Common myeloid progenitor, CD34-positive (primary cell): ENCODE measurements at places on chromosomes 6 and 20.
A peak's percentile ranks its signal among the peaks of the same experiment; 100 is the strongest.

DNA sequence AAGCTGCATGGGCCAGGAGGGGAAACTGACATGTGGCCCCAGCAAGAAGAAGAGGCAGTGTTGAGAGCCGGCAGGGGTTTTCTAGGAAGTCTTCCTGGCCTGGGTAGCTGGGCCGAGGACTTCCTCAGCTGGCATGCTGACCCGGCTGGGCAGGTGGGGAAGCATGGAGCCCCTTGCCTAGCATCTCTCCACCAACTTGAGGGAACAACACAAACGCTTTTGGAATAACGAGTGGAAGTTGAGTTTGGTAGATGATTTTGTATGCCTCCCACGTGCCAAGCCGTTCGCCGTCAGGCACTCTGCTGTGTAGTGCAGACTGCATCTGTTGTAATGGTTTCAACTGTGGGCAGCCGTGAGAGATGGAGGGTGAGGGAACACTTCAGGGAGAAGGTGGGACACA is 7.3 kb downstream of the TMEM181 start:
- DNase-seq = no peak

DNA sequence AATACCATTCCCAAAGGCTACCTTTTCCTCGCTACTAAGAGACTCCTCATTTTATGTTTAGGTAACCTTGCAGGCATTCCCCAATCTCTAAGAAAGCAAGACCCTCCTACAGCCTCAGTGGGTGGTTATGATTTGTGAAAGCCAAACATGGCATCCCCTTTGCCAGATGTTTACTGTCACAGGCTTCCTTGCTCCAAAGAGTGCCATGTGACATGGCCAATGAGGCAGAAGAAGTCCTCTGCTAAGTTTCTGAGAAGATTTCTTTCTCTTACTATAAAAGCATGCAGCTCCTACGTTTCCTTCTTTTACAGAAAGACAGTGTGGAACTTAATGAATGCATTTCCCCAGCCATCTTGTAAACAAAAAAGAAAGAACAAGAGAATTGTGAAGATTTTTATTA is 688.2 kb downstream of the TBC1D32 start:
- DNase-seq = no peak

DNA sequence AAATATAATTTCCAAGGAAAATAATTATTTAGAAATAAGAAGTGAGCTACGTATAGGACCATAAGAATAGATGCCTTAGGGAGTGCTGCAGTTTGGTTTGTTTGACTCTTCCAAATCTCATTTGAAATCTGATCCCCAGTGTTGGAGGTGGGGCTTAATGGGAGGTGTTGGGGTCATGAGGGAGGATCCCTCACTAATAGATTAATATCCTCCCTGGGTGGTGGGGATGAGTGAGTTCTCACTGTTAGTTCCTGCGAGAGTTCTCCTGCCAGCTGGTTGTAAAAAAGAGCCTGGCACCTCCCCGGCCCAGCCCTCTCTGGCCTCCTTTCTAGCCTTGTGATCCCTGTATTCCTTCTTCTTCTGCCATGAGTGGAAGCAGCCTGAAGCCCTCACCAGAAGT is 69.3 kb downstream of the RCAN2 start:
- no peak for DNase-seq

- peak; percentile 61 for DNase-seq
These were observed 30.9 kb downstream of the KIAA1755 start for GRCh38 chr20:38229376-38230252.

GRCh38 chr20:25083141-25083772 is 1.3 kb upstream of the VSX1 start:
- DNase-seq = no peak

GRCh38 chr6:2919401-2919800 is 16.3 kb upstream of the SERPINB9 start:
- no peak for DNase-seq

- DNase-seq = no peak
These were observed 119.5 kb downstream of the MYB start for GRCh38 chr6:135300576-135300975.

GRCh38 chr20:3166338-3166912 is 6.8 kb upstream of the FASTKD5 start:
- DNase-seq = no peak

DNA sequence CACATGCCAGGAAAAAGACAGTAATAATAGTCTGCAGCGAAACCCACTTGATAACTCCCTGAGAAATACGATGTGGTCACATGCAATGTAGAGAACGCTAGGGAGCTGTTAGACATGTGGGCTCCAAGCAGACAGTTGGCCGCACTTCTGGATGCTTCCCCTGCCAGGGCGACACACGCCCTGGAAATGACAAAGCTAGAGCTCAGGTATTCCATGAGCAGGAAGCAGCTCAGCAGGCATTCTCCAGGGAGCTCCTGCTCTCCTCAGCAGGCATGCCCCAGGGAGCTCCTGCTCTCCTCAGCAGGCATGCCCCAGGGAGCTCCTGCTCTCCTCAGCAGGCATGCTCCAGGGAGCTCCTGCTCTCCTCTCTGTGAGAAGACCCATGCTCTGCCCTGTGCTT is 52.4 kb upstream of the NXT1 start:
- no peak for DNase-seq

- no peak for DNase-seq
These were observed 175.7 kb downstream of the REV3L start for GRCh38 chr6:111307275-111307858.

DNA sequence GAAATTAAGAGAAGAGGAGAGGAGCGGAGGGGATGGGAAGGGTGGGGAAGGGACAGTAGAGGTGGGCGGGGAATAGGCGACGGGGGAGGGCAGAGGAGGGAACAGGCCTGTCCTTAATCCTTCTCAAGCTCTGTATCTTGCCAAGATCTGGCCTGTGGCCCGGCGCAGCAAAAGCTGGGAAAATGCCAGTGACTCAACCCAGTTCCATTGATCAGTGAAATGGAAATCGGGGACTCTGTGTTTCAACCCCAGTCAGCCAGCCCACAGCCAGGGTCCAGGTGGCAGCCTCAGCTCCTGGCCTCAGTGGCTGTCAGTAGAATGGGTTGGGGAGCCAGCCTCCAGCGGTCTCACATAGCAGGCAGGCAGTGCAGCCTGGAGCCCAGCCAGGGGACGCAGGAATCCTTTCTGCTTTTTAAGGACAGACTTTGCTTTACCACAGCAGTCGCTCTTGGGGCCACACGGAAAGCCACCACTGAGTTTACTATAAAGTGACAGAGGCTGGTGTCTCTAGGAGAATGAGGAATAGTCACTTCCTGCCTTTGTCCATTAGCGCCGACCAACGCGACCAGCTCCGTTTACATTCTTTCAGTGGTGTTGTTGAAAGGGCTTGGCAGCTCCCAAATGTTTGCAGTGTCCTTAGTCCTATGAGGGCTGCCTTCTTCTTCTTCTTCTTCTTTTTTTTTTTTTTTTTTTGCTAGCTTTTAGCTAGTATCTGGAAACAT is 128.0 kb downstream of the RIN2 start:
- DNase-seq = no peak

- no peak for DNase-seq
These were observed 67.7 kb upstream of the PTCHD4 start for GRCh38 chr6:48178700-48179099.

- no peak for DNase-seq
These were observed 10.0 kb downstream of the JPH2 start for GRCh38 chr20:44176833-44177534.

- no peak for DNase-seq
These were observed 2.5 kb upstream of the TMEM244 start for GRCh38 chr6:129863664-129864063.

GRCh38 chr6:27886073-27886472 is 26.1 kb downstream of the OR2B2 start:
- no peak for DNase-seq

GRCh38 chr6:46279874-46280273 is 109.1 kb upstream of the ENPP5 start:
- no peak for DNase-seq

DNA sequence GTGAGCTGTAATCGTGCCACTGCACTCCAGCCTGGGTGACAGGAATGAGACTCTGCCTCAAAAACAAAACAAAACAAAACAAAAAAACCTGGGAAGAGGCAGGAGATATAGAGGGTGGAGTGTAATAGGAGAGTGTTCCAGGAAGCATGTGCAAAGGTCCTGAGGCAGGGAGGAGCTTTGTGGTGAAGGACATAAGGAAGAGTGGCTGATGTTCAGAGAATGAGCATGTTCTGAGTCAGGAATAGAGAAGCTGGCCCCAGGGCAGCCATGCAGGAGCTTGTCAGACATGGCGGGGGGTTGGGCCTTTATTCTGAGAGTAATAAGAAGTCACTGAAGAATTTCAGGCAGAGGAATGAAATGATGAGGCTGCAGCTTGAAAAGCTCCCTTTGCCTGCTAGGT is 337.0 kb downstream of the CDH26 start:
- no peak for DNase-seq

GRCh38 chr6:64000818-64001491 is 365.4 kb downstream of the PHF3 start:
- no peak for DNase-seq

DNA sequence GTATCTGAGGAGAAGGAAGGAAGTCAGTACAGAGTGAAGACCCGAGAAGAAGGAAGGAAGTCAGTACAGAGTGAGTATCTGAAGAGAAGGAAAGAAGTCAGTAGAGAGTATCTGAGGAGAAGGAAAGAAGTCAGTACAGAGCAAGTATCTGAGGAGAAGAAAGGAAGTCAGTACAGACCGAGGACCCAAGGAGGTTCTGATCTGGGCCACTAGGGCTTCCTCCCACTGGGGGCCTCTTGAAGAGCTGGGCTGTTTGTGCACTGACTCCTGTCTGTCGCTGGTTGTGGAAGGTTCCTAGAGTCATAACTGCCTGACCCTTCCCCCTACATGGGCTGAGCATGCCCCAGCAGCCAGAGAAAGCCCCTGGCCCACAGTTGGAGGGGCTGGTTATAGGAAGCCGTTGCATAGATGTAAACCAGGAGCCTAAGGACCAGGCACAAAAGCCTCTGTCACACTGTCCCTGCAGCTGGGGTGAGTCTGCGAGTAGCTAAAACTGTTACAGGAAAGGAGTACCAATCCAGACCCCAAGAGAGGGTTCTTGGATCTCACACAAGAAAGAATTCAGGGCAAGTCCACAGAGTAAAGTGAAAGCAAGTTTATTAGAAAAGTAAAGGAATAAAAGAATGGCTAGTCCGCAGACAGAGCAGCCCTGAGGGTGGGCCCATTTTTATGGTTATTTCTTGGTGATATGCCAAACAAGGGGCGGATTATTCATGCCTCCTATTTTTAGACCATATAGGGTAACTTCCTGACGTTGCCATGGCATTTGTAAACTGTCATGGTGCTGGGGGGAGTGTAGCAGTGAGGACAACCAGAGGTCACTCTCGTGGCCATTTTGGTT is 395.9 kb downstream of the PREX1 start:
- DNase-seq = no peak

DNA sequence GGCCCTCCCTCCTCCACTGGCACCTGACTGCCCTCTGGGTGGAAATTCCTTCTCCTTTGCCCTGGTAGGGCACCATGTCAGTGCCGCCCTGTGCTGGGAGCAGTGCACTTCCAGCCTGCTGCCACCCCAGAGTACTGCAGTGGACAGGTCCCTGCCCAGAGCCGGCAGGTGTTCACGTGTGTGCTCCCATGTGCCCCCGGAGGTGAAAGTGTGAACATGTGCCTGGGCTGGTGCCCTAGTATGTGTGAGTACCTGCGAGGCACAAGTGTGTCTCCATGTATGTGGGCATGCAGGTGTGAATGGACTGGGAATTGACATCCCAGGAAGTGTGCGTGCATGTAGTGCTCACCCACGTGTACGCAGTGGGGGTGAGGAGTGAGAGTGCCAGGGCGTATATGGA is 29.4 kb downstream of the SDCBP2 start:
- DNase-seq = peak; percentile 35

DNA sequence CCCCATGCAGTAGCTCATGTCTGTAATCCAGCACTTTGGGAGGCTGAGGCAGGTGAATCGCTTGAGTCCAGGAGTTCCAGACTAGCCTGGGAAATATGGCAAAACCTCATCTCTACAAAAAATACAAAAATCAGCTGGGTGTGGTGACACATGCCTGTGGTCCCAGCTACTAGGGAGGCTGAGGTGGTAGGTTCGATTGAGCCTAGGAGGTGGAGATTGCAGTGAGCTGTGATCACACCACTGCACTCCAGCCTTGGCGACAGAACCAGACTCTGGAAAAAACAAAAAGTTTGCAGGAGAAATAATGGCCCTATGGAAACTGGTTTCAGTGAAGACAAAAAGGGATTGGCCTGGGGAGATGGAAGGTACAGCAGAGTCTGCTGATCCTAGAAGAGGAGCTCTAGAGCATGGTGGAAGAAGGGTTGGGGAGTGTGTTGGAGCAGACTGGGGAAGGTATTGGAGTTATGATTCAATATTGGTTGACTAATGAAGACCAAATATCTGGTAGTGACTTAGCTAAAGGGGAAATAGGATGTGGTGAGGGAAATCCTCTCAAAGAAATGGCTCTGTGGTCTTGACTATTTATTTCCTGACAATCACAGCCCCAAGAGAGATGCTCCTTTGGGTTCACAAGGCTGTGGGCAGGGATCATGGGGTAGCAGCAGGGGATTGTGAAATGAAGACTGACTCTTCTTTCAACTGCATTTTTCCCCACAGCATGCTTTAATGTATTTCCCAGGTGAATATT is 281.9 kb downstream of the UTRN start:
- peak; percentile 57 for DNase-seq

DNA sequence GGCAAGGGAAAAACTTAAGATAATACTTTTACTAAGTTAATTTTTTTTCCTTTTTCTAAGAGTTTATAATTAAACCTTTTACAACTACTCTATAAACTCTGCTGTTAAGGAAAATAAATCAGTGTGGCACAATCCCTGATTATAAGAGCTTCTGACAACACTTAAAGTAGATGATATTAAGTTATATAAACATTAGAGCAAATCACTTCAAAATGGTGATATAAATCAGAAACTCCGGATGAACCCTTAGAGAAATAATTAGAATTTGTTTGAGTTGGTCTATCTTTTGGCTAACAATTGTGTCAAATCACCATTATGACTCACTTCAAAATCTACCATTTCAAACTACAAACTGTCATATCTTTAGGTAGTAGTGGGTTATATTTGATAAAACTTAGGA is 104.9 kb downstream of the ARHGAP18 start:
- DNase-seq = no peak

DNA sequence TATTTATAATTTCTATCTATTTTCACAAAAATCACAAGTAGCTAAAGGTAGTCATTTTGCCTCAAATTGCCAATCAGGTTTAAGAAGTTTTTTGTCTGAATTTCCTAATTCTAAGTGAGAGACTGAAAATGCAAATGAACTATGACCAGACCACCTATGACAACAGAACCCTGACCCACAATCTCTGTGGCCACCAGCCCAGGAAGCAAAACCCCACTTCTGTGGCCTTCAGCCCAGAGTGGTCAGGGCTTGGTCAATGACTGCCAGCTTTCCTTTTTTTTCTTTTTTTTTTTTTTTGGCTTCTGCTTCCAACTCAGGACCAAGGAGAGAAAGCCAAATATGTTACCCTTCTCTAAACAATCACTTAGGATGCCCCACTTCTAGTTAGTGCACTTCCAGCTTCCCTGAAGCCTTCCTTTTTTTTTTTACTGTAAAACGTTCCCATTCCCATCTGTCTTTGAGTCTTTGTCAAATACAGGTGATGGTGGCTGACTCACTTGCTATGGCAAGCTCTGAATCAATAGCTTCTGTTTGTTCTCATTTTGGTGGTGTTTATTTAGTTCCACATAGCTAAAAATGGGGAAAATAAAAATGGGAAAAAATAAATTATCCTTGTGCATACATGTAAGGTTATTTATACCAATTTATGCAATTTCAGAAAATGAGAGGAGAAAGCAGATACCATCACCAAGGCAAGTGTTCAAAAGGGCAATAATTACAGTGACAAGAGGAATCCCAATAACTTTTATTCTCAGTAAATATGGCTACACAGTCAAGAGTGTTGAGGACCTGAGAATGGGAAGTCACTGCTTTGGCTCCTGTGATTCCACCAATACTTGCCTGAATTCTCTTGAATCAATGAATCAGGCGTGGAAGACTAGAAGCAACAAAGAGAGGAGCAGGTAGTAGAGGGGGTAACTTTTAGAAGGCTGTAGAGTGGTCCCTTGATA is 170.3 kb upstream of the PDE7B start:
- no peak for DNase-seq
